GF-D8 (cell line): ENCODE measurements at places on chromosomes 5 and 9.

- peak; percentile 15 for DNase-seq
Measured at GRCh38 chr5:137995749-137996128, 37.1 kb downstream of the FAM13B start.

GRCh38 chr9:77092536-77092935 lies 73.1 kb downstream of the FOXB2 start:
- DNase-seq = no peak

DNA sequence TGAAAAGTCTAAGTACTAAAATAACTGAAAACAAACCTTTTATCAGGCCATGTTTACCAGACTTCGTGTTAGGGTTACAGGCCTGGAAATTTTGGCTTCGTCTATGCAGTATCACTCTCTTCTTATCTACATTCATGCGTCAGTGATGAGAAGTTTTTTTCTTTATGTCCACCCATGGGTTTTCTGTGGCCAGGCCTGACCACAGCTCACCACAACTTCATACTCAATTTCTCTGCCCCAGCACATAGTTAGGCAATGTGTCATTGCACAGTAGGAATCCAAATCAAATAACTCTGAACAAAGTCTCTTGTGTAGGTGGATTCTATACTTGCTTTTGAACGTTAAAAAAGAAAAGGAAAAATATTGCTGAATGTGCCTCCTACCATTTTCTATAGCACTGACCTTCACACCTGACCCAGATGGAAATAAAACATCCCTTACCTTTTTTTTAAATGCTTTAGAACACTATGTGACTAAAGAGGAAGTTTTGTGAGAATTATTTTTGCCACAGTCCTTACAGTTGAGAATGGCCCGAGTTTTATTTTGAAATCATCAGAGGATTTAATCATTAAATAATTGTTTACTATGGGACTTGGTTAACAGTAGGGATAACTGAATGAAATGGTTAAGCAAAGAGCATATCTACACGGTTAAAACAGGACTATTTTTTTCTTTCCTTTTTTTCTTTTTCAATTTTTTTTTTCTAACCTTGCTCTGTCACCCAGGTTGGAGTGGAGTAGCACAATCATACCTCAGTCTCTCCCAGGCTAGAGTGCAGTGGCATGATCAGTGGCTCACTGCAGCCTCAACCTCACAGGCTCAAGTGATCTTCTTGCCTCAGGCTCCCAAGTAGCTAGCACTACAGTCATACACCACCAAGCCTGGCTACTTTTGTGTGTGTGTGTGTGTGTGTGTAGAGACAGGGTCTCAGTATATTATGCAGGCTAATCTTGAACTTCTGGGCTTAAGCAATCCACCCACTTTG lies 1247.0 kb upstream of the ACO1 start:
- no peak for DNase-seq

DNA sequence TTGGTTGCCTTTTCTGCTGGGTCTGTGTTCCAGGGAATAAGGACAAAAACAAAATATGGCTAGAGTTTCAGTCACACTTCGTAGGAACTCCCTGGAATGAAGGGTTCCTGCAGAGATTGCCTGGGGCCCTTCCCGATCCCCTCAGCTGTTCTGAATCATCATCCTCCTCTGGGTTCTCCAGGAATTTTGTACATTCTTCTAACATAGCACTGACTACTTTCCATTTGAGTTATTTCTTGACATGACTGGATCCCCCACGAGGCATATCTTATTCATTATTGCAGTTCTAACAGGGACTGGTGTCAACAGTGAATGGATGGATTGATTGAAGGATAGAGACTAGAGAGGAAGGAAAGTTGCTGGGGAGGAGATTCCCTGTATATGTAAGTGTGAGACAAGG lies 49.2 kb upstream of the TNC start:
- DNase-seq = no peak

- DNase-seq = no peak
Measured at GRCh38 chr5:54595721-54596120, 78.2 kb downstream of the SNX18 start.

- DNase-seq = peak; percentile 90
Measured at GRCh38 chr9:221989-222776, 7.5 kb downstream of the DOCK8 start.

GRCh38 chr5:66993448-66993847 lies 203.2 kb downstream of the CD180 start:
- DNase-seq = no peak

- no peak for DNase-seq
Measured at GRCh38 chr9:71571186-71571585, 197.1 kb downstream of the CEMIP2 start.

GRCh38 chr5:146254223-146254622 lies 50.8 kb downstream of the RBM27 start:
- DNase-seq = no peak

DNA sequence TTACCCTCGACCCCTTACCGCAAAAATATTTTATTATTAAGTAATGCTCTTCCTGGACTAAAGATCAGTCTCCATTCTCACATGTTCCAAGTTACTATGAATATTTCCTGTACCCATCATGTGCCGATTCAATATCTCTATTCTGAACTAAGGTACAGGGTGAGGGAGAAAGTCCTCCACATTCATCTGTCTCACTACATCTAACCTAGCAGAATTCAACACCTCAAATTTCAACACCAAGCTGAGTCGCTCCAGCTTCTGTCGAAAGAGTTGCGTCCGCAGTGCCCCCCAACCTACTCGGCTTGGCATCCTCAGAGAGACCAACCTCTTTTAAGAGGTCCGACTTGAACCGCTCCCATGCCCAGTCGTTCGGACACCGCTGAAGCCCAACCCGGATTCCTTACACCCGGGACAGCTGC lies 1.0 kb downstream of the CERT1 start:
- no peak for DNase-seq

DNA sequence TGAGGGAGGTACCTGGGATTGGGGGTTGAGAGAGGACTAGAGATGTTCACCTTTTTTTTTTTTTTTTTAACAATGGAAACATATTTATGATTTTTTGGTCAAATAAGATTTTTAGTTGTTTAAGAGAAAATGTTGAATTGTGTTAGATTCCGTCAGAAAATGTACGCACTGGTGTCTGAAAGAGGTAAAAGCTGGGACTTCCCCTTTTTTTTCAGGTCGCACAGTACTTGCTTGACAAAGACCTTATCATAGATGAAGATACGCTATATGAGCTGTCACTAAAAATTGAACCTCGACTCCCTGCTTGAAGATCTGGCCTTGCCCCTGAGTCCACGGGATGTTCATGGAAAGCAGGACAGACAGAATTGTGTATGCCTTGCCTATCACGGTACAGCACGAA lies 7.7 kb upstream of the CKMT2 start:
- DNase-seq = no peak

GRCh38 chr5:133777951-133778350 lies 165.6 kb upstream of the FSTL4 start:
- DNase-seq = no peak

GRCh38 chr5:145689235-145689634 lies 145.9 kb downstream of the PRELID2 start:
- no peak for DNase-seq

- no peak for DNase-seq
Measured at GRCh38 chr9:4734150-4734549, 6.9 kb downstream of the AK3 start.

DNA sequence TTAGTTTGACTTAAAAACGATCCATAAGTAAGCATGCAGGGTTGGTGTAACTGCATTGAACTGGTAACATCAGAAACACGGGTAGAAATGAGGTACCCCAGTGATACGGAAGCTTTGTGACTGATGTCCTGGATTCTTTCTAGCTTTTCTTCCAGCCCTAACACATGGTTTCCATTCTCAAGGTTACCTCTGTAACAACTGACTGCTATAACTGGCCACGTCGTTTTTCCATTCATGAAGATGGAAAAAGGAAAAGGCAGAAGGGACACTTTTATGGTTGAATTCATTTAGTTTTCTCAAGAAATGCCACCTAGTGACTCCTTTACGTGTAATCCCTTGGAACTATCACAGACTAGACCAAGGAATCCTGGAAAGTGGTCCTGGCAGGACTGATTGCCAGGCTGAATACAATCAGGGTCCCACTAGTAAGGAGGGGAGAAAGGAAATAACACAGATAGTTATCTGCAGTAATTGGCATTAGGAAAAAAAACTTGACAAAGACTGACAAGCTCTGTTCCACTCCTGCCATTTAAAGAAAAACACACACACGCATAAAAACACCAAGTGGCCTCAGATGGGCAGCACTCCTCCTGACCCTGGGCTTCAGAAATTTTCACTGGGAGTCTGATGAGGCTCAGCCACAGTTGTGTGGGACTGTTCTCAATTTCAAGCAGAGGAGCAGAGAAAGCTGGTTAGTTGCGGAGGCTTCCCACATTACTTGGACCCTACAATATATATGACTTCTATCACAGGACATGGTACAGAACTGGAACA lies 77.5 kb upstream of the ZNF169 start:
- DNase-seq = no peak

DNA sequence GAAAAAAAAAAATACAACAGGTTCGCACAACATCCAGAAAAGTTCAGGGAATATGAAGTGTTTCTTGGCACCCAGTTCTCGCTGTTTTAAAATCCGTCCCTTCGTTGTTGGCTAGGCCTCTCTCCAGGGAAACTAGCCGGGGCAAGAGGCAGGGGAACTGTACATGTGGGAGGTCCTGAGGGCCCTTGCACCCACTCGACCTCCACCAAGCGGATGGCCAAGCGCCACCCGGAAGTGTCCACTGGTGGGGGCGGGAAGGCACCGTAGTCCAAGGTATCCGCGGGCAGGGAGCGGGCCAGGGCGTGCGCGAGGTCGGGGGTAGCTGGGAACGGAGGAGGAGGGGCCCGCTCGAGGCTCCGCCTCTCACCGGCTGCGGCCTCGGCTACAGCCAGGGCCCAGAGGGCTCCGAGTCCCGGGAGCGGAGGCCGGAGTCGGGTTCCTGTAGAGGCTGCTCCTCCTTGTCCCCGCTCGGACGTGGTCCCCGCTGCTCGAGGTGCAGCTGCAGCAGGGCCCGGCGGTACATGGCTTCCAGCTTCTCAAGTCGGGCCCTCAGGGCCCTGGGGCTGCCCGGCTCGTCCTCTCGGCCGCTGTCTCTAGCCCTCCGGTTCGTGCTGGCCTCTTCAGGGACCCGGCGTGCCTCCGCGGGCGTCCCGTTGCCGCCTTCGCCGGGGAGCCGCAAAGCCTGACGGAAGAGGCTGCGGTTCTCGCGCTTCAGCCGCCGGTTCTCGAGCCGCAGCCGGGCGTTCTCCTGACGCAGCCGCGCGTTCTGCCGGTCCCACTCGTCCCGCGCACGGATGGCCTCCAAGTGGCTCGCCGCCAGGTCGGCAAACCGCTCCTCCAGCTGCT lies 720 bp downstream of the TUSC1 start:
- DNase-seq = peak; percentile 24

DNA sequence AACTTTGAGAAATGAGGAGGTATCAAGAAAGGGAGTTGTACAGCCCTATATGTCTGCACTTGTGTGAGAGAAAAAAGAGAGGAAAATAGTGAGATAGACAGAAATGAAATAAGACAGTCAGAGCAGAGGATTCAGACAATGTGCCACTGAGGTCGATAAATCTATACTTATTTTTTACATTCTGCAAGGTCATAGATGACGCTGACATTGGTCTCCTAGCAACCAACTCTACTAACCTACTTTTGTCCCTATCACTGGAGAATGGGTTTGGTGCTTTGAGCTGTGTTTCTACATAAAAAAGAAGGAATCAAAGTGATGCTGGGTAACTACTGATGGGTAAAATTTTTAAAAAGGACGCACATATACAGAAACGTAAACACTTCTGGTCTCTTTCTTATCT lies 573.3 kb upstream of the RORB start:
- no peak for DNase-seq

DNA sequence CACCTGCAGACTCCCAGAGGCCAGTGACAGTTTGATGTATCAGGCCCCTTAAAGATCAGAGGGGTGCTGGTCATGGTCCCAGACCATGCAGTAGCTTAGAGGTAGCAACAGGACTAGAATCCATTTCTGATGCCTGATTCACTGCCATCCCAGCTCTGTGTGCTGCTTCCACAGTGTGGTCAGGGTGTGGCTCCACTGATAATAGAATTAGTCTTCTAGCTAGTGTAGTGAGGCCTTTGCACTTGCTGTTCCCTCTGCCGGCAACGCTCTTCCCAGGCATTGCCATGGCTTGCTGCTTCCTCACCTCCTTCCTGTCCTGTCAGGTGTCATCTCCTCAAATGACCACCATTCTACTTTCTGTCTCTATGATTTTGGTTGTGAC lies 15.8 kb downstream of the PPARGC1B start:
- no peak for DNase-seq

GRCh38 chr5:44875661-44876605 lies 67.2 kb downstream of the MRPS30 start:
- DNase-seq = no peak

DNA sequence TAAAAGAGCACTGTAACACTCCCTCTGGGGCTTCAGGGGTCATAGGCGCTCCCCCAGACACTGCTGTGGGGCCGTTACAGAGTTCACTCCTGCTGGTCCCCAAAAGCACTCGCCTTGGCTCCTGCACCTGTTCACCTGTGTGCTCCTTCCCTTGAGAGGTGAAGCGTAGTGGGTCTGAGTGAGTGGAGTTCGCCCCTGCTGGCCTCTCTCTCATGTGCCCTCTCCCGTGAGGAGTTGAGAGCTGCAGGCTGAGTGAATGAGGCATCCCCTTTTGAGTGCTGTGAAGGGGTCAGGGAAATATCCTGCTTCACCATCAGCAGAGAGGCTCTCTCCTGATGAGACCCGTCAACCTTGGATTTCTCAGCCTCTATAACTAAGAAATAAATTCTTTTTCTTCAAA lies 134.6 kb upstream of the TUT7 start:
- DNase-seq = no peak

- DNase-seq = no peak
Measured at GRCh38 chr9:132365986-132366385, 11.2 kb upstream of the SETX start.

DNA sequence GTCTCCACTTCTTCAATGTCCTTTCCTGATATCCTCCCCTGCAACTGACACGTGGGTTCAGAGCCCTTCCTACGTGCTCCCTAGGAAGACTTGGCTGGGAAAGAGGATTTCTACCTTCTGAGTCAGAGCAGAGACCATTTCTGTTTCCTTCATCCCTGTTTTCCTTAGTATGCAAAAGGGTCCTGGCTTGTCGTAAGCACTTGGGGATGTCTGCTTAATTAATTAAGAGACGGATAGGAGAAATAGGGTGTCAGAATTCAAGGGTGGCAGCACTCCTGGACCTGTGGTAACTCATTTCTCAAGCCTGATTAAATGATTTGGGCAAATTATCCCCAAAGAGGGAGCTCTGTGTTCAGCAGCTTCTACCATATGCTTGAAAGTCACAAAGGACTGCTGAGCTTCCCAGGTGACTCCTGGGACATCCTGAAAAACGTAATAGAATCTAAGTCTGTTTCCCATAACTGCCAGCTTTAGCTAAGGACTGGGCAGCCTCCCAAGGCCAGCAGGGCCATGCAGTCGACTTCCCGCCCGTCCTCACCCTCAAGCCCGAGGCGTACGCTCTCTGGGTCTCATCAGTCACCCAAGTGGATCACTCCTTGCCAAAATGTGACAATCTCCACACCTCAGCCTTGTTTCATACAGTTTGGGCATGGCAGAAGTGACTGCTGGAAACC lies 20.5 kb downstream of the ABCA1 start:
- DNase-seq = no peak

- DNase-seq = no peak
Measured at GRCh38 chr9:36325081-36325828, 67.0 kb upstream of the GNE start.
